ENCODE measurements at places on chromosomes 7 and 10.

GRCh38 chr7:147774461-147774860 is 816.1 kb upstream of the C7orf33 start:
- DNase-seq, result no peak

- no peak for DNase-seq
These were observed 8.5 kb upstream of the ARHGAP19 start for GRCh38 chr10:97300980-97301379.

DNA sequence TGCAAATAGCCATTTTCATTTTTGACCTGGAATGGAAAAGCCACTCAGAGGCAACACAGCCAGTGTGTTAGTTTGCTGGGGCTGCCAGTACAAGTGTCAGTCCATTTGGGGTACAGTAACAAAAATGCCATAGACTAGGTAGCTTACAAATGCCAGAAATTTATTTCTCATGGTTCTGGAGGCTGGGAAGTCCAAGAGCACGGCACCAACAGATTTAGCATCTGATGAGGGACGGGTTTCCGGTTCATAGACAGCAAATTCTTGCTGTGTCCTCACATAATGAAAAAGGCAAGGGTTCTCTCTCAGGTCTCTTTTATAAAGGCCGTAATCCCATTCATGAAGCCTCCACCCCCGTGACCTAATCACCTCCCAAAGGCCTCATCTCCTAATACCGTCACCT is 418.2 kb downstream of the TYW1 start:
- DNase-seq, result no peak

DNA sequence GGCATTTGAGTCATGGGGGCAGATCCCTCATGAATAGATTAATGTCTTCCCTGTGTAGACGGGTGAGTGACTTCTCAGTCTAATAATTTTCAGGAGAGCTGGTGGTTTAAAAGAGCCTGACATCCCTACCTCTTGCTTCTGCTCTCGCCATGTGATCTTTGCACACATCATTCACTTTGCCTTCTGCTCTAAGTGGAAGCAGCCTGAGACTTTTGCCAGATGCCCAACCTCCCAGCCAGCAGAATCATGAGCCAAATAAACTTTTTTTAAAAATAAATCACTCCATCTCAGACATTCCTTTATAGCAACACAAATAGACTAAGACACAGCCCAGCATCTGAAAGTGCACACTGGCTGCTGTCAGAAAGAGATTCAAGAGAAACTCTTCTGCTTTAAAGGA is 155.2 kb downstream of the ZNF365 start:
- DNase-seq, result no peak

DNA sequence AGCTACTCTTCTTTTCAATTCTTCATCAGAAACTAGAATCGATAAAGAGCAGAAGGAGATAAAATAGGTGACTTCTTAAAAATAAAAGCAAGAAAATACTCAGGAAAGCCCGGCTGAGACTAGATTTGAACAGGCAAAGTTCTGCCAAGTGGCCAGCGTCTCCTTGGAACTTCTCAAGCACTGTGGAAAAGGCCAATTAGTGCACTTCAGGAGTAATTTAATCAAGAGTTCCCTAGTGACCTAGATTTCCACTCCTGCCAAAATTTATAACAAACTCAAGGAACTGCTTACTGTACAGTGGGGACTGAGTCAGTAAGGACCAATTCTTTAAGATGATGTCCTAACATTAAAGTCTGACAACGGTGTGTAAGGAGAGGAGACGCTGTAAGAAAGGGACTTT is 57.3 kb downstream of the CHCHD3 start:
- DNase-seq, result no peak

DNA sequence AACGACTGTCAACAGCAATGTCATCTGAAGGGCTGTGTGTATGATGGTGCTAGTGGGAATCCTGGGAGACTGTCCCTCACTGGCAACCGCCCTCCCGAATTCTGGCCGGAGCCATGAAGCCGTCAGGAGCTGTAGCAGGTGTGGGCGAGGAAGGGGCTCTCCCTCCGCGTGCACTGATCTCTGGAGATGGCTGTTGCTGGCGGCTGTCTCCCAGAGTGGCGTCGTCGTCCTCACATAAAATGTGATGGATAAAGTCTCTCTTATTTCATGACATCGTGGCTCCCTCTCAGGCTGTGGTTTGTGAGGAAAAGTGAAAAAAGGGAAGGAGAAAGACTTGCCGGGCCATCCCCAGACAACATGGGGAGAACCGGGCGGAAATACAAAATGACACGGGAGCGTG is 216.5 kb downstream of the DNAJB6 start:
- DNase-seq, result no peak

GRCh38 chr7:104845557-104845956 is 168.4 kb upstream of the KMT2E start:
- no peak for DNase-seq

- DNase-seq, result no peak
These were observed 892.0 kb upstream of the AUTS2 start for GRCh38 chr7:68706291-68706690.

DNA sequence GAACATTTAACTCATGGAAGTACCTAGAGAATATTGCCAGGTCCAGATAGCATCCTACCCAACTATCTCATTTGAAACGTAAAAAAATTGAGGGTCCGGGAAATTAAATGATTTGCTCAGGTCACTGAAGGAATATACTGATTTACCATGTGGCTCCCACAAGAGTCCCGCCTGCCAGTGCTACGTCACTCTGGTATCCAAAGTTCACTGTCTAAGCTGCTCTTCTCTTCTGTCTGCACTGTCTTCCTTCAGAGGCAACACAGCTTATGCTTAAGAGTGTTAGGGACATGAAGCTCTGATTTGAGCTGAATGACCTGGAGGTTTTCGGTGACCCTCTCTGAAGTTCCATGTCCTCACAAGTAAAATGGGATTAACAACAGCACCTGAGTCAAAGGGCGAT is 114.6 kb downstream of the PDE1C start:
- no peak for DNase-seq

DNA sequence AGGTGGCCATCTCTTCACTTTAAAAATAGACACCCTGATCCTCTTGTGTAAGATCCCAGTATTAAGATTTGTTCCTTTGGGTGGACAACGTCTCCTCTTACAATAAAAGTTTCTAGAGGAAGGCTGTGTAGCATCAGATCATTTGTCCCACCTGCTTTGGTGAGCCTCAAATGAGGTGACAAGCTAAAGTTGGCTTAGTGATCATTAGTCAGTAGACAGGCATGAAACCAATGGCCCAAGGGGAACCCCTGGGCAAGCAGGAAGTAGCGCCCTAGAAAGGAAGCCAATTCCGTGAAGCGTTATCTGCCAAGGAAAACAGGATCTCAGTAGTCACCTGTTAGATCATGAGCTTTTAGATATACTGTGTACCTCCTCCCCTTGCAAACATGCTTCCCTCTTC is 66.8 kb downstream of the PCGF5 start:
- no peak for DNase-seq

DNA sequence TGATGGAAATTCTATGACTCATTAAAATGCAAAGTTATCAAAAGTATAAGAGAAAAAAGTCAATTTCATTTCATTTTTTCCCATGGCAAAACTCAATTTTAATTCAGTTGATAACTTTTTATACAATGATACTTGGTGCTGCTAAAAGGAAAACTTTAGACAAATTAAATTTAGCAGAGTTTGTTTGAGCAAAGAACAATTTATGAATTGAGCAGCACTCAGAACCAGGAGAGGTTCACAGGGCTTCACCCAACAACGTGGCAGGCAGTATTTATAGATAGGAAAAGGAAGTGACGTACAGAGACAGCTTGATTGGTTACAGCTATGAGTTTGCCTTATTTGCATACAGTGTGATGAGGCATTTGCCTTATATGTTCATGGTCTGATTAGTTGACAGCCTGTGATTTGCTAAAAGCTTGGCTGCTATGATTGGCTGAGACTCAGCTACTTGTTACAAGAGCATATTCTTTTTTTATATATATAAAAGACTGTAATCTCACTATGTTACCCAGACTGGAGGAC is 157.2 kb upstream of the CELF2 start:
- no peak for DNase-seq

- DNase-seq, result no peak
These were observed 477 bp upstream of the FBXW4 start for GRCh38 chr10:101695404-101695890.

DNA sequence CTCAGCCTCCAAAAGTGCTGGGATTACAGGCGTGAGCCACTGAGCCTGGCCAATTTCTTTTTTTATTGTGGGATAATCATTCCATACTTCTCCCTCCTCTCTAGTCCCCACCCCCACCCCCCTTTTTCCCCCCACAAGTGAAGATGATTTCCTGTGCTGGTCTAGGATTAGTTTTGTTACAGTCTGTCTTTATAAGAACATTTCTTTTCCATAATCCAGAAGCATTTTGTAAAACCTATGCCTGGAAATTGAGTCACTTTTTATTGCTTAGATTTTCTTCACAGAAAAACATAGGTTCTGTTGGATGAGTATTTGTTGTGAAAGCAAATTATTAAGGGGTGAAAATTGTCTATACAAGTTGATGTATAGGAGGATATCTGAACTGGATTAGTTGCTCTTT is 98.9 kb downstream of the KAT6B start:
- DNase-seq, result no peak

DNA sequence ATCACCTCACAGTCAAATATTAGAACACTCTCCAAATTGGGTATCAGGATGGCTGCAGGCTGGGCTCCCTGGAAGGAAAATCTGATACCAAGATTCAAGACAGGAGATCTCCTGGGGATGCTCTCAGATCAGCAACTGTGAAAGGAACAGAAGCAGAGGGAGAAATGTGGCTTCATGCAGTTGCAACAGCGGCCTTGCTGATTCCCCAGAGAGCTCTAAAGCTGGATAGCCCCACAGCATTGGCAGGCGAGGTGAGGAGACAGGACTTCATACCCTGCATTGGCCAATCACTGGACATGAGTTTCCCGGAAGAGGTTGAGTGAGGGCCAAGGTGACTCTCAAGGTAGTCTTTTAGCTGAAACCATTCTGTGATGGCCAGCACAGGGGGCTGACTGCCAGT is 190.6 kb downstream of the PTPN20 start:
- DNase-seq, result no peak

DNA sequence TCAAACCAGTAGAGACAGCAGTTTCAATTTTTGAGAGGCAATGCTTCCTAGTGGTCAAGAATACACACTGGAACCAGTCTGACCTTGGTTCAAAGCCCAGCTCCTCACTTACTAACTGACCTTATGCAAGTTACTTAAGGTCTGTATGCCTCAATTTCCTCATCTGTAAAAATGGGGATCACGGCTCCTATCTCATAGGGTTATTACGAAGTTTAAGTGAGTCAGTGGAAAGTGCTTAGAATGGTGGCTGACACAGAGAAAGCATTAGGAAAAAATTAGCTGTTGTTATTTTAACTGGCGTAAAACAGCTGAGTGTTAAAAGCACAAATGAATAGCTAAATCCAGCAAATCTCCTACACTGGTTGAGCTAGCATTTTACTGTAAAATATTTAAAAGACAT is 162.4 kb upstream of the LAMB4 start:
- no peak for DNase-seq

- DNase-seq, result no peak
These were observed 26.7 kb upstream of the CRHR2 start for GRCh38 chr7:30708983-30709382.

- DNase-seq, result no peak
These were observed 539.5 kb upstream of the FZD8 start for GRCh38 chr10:36181426-36182178.

DNA sequence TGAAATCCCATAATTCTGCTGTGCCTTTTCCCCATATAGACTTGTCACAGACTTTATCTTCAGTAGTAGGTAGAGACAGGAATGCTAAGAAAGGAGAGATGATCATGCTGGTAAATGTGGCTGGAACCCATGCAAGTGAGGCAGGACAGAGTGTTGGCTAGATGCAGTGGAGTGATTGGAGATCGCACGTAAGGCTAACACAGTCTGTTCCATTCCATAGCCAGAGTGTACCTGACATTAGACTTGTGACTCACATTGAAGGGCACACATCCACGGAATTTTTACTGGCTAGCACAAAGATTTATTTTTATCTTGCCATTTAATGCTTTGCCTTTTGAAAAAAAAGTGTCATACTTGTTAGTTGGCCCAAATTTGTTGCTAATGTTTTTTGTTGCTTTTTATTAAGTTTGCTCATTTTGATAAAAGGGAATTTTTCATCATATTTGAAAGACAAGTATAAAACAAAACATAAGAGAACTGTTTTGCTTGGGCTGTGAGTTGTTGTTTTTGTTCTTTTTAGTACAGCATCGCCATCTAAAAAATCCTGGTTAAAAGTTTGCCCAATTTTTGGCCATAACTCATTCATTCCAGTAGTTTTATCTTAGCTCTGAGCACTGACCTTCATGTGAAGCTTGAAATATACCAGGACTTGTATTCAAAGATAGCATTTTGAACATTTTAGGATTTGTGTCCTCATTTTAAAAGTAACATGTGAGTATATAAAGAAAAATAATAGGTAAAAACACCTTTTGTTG is 81.0 kb downstream of the CPED1 start:
- DNase-seq, result no peak

- no peak for DNase-seq
These were observed 57.6 kb downstream of the VCL start for GRCh38 chr10:74055383-74056049.

- no peak for DNase-seq
These were observed 30.1 kb downstream of the LRRC17 start for GRCh38 chr7:102942868-102943267.

DNA sequence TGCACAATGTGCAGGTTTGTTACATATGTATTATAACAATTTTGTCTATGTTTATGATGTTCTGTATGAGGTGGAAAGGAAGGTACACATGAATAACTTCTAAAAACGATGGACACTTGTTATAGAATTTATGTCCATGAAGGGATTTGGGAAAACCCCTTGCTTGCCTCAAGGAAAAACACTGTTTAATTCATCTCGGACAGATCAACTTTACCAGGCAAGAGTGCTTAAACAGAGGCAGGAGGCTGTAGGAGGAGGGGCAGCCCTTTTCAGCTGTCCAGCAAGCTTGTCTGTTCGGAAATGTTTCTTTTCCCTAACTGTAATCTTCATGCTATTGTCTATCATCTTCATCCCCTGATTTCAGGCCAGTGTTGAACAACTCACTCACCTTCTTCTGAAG is 200.9 kb downstream of the CDC14C start:
- DNase-seq, result no peak

DNA sequence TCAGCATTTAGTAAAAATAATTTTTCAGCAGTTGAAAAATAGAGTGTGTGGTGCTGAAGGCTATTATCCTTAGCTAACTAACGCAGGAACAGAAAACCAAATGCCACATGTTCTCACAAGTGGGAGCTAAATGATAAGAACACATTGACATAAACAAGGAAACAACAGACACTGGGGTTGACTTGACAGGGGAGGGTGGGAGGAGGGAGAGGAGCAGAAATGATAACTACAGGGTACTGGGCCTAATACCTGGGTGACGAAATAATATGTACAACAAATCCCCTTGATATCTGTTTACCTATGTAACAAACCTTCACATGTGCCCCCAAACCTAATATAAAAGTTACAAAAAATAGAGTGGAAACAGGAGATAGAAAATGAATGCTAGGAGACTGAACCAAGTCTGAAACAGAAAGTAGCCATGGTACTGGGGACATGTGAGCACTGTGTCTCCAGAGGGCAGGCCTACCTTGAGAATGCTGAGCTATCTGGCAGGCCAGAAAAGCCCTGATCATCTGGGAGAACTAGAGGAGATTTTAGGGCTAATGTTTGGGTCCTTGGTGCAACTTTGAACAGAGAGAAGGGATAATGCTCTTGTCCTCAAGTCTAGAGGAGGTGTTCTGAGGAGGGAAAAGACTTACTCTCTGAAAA is 4.7 kb upstream of the EFCAB10 start:
- DNase-seq, result no peak
